ENCODE measurements at places on chromosomes 13 and 19.

DNA sequence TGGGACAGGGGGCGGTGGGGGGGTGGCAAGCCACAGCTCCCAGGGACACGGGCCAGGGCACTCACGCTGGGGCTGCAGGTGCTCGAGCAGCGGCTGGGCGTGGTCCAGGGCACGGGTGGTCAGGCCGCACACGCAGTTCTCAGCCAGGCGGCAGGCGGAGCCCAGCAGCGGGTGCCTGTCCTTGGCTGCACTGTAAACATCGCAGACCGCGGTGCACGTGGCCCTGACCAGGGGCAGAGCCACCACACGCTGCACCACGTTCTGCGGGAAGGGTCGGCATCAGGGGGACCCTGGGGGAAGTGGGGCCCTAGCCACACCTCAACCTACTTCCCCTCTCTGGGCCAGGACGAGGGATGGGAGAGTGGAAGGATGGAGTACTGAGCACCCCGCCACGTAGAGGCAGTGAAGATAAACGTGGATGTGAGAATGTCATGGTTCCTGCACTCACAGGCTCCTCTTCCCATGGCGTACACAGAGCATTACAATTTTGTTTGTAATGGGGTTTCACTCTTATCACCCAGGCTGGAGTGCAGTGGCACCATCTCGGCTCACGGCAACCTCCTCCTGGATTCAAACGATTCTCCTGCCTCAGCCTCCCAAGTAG lies 3.4 kb downstream of the PLIN5 start:
- DNase-seq: no peak

GRCh38 chr13:46369506-46370277 lies 17.4 kb downstream of the RUBCNL start:
- no peak for DNase-seq

DNA sequence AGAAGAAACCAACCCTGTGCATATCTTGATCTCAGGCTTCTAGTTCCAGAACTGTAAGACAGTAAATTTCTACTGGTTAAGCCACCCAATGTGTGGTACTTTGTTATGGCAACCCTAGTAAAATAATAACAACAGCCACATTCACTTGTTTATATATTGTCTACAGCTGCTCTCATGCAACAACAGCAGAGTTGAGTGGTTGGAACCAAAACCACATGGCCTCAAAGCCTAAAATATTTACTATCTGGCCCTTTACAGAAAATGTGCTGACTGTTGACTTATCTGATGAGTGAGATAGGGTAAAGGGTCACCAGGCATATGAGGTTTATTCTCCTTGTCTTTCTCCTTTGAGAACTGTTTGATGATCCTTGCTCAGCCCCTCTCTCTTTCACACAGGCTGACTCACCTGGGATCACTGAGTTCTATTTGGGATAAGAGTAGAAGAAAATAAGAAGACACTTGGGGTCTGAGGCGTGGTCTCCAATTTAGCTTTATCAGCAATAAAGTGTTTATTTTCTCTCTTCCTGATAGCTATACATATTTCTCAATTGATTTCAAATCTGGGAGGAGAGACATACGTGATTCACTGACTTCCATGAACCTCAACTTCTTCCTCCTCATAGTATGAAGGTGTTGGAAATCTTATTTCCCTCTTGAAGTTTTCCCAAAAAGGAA lies 227.5 kb upstream of the STARD13 start:
- no peak for DNase-seq

DNA sequence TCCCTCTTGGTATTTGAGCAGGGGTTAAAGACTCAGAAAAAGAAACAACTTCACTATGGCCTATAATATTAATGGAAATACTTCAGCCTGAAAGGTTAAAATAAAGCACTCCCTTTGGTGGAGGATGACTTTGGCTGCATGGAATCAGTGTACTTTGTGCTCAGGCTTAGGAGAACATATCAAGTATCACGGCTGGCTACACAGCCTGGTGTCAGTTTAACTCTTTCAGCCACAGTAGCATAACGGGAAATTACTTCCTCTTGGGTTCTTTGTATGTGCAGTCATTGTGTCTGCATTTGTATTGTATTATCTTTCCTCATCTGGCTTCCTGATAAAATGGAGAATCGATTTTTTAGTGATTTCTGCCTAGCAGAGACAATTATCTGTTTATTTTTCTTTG lies 239.0 kb downstream of the GGACT start:
- DNase-seq: no peak

- no peak for DNase-seq
These were observed 64.1 kb upstream of the RANBP3 start for GRCh38 chr19:6041991-6042481.

GRCh38 chr13:48505597-48506091 lies 27.2 kb downstream of the RCBTB2 start:
- no peak for DNase-seq

GRCh38 chr13:46202188-46202795 lies 9.4 kb upstream of the LRRC63 start:
- DNase-seq: no peak

DNA sequence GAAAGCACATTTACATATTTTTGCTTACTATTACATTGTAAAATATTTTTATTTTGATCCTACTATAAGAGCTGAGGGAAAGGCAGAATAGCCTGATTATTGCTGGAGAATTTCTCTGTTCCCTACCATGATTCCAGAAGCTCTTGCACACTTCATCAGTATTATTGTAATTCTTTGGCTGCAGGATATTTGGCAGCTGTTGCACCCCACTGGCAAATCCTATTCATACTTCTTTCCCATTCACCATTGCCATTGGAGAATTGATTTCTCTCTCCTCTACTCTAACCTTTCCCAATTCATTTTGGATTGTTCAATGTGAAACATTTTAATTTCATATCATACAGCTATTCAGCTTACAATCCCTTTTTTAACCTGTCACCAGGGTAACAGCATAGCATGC lies 238.0 kb downstream of the GGACT start:
- DNase-seq: no peak

DNA sequence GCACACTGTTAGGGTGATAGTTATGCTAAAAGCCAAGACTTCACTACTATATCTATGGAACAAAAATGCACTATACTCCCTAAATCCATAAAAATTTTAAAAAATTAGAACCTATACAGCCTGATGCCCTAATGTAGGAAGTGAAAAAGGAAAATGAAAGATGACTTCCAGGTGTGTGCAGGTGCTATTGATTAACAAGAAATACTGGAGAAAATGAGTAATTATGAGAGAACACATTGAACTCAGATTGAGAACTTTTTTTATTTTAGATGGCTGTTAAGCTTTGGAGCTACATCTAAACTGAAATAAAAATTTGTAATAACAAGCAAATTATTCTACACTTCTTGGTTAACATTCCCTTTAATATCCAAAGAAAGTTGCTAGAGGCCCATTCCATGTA lies 1015.7 kb downstream of the PCDH9 start:
- no peak for DNase-seq

DNA sequence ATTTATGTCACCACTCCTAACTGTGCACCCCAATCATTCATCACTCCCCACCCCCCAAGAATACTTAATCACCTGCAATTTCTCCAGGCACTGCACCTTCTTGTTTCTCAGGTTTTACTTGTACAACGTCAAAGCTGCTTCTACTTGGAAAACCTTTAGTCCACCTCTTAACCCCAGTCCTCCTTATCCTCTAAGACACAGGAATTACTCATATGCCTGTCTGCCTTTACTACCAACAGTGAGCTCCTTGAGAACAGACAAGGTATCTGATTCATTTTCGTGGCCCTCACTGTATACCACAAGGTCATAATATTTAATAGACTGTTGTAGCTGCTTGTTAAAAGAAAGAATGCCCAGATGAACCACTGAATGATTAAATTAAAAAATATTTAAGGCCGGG lies 21.0 kb upstream of the NDFIP2 start:
- DNase-seq: no peak

- no peak for DNase-seq
These were observed 937 bp downstream of the ZNF841 start for GRCh38 chr19:52094526-52095130.

- no peak for DNase-seq
These were observed 14.1 kb downstream of the HSH2D start for GRCh38 chr19:16157601-16158000.

DNA sequence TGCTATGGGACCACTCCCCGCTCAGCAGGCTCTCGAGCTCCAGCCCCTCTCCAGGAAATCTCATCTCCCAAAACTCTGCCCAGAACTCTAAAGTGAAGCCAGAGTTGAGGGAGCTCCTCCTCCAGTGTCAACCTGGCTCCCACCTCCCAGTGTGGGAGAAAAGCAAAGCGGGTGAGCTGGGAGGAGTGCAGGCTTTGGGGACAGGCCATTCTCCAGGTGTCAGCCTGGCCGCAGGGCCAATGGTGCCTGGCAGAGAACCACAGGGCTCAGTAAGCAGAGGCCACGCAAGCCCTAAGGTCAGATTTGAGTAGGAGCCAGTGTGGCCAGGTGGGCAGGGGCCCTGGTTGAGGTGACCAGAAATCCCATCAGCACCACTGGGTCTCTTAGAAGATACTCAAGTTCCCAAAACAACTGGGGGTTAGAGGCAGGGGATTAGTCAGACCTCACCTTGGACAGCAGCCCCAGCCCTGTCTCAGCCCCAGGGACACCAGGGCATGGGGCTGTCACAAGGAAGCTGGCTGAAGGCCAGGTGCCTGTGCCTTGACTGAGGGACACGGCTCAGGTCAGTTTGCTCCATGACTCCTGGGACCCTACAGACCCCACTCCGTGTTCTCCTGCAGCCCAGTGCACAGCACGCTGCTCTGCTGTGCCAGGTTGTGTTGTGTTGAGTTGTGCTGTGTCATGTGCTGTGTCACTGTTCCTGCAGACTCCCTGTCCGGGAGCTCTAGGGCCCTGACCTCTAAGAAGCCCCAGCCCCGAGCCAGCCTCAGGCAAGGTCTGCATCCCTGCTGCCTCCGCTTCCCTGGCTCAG lies 2.8 kb upstream of the ZNF181 start:
- DNase-seq: no peak

GRCh38 chr13:40221460-40222201 lies 444.8 kb downstream of the FOXO1 start:
- DNase-seq: no peak

DNA sequence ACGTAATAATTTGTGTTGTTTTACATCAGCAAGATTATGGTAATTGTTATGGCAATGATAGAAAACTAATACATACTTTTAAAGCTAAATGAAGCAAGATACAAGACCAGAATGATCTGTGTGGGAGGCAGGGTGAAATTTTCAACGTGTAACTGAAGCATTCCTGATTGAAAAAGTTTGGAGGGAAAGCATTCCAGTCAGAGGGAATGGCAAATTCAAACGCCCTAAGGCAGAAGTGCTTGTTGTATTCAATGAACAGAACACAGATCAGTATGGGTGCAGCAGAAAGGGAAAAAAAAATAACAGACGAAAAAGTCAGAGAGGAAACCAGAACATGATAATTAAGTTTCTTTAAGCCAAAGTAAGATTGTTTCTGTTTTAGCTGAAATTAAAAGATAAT lies 928.5 kb upstream of the SLITRK1 start:
- no peak for DNase-seq
